ENCODE measurements at places on chromosomes 7 and 10.

GRCh38 chr7:46672861-46673260 is 751.8 kb upstream of the IGFBP3 start:
- DNase-seq, result no peak

- DNase-seq, result no peak
Measured at GRCh38 chr7:142812437-142813215, 41.9 kb downstream of the PRSS2 start.

DNA sequence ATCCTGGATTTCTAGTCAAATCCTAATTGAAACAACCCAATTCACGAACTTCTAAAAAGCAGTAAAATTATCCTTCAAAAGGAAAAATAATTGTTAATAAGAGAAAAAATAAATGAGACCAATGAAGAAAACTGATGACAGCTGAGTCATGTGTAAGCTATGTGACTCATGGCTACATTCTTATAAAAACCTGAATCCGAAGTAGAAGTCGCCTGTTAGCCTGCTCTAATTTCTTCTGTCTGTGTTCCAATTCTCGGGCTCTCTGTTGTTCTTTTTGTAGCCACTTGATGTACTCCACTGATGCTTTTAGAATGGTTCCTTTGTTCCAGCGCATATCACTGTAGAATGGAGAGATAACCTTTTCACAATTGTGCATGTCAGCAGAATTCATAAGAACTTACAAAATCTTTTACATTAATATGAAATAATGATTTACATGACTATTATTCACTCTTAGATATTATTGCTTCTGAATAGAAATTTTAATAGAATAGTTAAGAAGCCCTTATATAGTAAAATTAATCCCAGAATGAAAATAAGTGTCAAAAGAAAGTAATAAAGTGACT is 88.8 kb downstream of the TFEC start:
- no peak for DNase-seq

GRCh38 chr10:36391405-36391804 is 734.0 kb upstream of the ANKRD30A start:
- no peak for DNase-seq

DNA sequence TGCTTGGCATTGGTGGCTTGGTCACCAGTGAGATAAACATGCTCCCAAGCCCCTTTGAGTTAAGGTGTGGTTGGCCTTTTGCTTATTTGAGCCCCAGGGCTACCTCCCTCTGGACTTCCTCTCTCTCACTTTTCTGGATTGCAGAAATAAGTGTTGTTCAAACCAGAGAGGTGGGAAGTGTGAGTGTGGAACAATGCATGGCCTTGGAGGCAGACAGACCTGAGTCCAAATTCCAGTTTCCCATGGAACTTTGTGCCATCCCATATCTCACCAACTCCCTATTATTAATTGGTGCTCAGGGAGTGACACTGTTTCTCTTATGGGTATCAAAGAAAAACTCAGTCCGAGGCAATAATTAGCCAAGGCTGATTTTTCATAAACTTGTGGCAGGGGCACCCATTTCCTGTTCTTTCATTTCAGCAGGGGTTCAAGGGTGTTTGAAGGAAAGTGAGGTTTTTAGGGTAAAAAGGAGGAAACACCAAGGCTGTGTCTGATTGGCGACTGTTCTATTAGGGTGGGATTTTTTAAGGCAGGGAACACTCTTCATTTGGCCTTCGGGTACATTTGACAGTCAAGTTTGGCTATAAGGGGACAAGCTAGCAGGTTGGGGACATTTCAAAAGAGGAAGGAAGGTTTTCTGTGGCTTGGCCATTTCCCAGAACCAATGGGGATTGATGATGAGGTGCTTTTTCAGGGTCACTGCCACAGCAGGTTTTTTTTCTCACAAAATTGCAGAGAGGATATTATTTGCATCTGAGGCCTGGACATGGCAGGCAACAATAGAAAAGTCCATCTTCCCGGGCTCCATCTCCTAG is 148.8 kb upstream of the NPY start:
- DNase-seq, result no peak

- DNase-seq, result peak; percentile 19
Measured at GRCh38 chr7:29255906-29256692, 61.5 kb downstream of the CHN2 start.

GRCh38 chr10:106086391-106086790 is 1078.1 kb downstream of the SORCS1 start:
- no peak for DNase-seq
